ENCODE measurements at places on chromosomes 5 and 9. TPM values are rescaled to one million over a fixed set of nuclear protein-coding genes. Genes with fewer than 3 reads are reported as not detected.

The ALDH1A1 gene
- 5.0 TPM for total RNA-seq

The CBY3 gene
- total RNA-seq = not detected

The PRDM9 gene
- not detected for total RNA-seq

The AQP3 gene
- total RNA-seq = 47.7 TPM

The DRD1 gene
- not detected for total RNA-seq

The ZSWIM6 gene
- 5.8 TPM for total RNA-seq

The STKLD1 gene
- under 0.01 TPM for total RNA-seq

The MYOT gene
- total RNA-seq = not detected

The GMCL2 gene
- not detected for total RNA-seq

Data from bronchial epithelial cell (primary cell).